Neural progenitor cell (in vitro differentiated cells): ENCODE measurements at places on chromosomes 3 and 15.

- peak; percentile 85 for DNase-seq
Measured at GRCh38 chr3:47578691-47579632, at the start of gene CSPG5. CSPG5 (minus strand) TSS chr3:47578865; CDS start chr3:47578693, 172 bp downstream.

DNA sequence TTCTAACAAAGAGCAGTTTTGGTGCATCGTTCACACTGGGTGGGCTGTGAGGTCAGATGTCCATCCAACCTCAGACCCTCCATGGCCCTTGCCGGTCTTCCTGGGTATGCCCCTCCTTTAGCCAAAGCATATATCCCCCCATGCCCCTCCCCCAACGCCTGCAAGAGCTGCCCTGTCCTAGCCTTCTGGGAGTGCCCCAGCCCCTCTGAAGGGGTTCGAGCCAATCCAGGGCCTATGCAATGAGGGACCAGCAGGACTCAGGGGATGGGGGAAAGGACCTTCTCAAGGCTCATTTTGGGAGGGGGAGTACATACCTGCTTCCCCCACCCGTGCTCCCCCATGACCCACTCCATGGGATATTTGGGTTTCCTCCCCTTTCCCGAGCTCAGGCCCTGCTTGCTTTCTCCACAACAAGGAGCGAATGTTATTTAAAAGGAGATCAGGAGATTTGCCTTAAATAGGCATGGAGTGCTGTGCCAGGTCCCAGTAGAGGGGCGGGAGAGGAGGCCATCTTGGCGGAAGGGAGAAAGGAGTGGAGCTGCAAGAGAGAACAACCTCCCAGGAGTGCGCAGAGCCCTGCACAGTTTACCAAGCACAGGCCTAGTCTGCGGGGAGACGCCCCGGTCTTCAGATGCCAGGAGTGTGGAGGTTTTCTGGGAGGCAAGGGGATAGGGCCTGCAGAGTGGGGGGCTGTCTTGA lies 18.2 kb downstream of the PIF1 start:
- DNase-seq = peak; percentile 51

DNA sequence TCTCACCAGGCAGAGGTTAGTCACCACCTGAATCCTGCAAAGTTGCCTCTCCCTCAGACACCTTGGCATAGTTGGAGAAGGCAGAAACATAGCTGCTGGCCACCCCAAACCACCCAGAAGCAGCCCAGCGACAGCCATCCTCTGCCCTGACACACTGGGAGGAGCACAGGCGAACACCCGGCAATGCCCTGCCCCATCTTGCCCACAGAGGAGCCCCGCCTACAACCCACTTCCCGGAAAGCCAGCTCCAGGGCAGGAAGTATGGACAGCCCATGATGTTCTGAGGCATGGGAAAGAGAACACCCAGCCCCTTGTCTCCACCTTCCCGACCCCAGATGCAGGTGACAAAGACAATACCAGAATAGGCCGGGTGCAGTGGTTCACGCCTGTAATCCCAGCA lies 12.6 kb upstream of the SHISA5 start:
- DNase-seq = no peak

DNA sequence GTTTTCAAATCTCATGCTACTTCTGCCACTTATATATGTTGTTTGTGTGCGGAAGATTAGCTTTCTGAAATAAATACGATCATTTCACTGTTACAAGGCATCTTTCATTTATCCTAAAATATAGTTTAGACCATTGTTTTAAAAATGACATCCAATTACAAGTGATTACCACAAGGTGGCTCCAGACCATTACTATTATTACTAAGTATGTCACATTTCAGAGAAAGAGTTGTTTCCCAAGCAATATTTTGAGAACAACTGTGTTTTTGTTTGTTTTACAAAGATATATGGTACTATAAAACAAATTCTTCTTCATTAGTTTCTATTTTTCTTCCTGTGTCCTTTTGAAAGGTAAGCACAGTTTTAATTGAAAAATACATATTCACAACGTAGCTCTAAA lies 136.0 kb upstream of the RAP2B start:
- DNase-seq = peak; percentile 34

GRCh38 chr3:30453360-30454039 lies 152.9 kb upstream of the TGFBR2 start:
- DNase-seq = no peak

- no peak for DNase-seq
Measured at GRCh38 chr15:52566889-52567288, 1.9 kb downstream of the ARPP19 start.

- DNase-seq = peak; percentile 49
Measured at GRCh38 chr3:42117175-42118008, 26.2 kb downstream of the TRAK1 start.

GRCh38 chr15:99681990-99682389 lies 51.2 kb downstream of the LYSMD4 start:
- DNase-seq = no peak

DNA sequence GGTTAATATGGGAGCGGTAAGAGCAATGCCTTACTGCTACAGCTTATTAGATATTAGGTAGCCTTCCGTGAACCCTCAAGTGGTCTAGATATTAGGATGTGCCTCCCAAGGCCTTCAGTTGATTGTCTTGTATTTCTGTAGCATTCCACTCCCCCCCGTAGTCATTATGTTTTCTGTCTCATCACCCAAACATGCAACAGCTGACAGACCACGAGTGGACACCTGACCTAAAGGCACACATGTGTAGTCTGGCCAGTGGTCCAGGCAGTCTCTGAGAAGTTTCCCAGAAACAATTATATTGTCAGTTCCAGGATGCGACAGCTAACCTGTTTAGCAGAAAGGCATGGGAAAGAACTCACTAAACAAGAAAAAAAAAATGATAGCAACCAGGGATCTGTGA lies 1000.9 kb downstream of the AGBL1 start:
- no peak for DNase-seq

DNA sequence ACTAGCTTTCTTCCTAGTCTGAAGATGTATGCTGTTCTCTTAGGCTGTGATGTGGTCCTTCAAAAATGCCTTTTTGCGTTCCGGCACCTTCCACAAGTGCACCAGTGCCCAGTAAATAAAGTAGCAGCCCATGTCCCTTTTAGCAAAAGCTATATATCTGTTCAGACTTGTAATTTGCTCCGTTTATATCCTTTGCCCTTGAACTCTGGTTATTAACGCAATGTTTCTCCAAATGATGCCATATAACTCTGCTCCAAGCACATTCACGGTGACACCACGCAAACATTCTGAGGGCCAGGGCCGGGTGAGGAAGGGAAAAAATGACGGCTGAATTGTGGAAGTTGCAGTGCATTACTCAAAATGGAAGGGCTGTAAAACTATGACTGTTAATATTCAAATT lies 1001.1 kb upstream of the NR2F2 start:
- DNase-seq = no peak

GRCh38 chr3:161221806-161222600 lies 892 bp downstream of the NMD3 start:
- DNase-seq = no peak

- no peak for DNase-seq
Measured at GRCh38 chr3:146581080-146581601, 24.0 kb downstream of the PLSCR5 start.

- no peak for DNase-seq
Measured at GRCh38 chr3:123508178-123508577, 59.3 kb upstream of the ADCY5 start.

DNA sequence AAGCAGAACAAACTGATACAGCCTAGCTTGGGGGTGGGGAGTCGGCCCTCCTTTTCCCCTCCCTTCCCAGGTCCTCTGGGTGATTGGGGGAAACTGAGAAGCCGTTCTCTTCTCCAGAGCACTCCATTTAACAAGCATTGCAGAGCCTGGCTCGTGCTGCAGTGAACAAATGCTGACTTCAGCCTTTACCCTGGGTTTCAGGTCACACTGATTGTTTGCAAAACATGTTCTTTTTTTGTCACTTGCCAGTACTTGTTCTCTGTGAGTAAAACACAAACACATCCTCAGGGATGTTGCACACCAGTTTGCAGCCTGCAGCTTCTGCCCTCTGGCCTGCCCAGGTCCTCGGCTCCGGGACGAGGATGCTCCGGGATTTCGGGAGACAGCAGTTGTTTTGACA lies 132.8 kb downstream of the PGPEP1L start:
- DNase-seq = peak; percentile 34

DNA sequence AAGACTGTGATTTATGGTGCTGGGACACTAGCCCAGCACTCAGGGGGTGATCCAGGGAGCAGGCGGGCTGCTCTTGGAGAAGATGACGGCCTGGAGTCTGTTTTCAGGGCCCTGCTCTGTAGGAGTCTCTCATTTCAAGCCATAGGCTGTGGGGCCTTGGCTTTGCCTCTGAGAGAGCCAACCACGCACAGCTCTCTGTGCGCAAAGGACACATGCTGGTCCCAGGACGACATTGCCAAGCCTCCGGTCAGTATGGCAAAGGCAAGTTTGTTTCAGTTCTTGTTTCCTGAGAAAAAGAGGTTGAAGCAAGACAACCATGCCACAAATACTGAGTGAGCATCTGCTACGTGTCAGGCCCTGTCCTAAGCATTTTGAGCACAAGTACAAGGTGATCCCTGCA lies 197.1 kb downstream of the EPHB1 start:
- DNase-seq = no peak

GRCh38 chr3:128062033-128062745 lies 10.0 kb downstream of the SEC61A1 start:
- no peak for DNase-seq

DNA sequence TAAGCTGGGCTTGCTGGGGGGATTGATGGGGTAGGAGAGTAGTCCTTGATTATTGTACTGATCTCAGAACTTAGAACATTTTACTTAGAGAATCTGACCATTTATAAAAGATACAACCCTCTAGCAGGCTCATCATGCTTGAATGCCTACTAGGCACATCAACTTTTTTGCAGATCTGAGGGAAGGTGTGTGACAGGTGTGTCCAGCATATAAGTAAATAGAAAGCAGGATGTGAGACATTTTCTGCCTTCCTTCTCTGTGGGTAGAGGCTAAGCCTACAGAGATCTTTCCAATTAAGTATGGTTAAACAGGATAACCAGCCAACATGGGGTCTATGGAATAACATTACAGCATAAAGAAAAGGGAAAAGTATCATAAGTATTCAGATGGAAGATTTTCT lies 159.1 kb downstream of the AKAP13 start:
- no peak for DNase-seq

DNA sequence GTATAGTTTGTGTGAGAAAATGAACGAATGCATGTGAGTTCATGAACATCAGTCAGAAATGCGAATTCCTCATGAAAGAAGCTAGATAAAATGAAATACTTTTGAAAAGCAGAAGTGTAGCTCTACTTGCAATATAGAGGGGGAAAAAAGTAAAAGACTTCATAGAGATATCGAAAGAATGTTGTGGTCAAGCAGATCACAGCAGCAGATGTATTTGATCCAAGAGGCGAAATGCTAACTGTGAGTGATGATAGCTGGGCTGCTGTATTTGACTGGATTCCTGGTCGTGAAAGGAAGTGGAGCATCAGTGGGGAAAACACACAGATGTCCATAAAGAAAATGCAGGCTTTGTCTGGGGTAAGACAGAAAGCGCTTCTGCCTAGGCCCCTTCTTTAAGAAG lies 112.4 kb downstream of the ADAMTSL3 start:
- no peak for DNase-seq

GRCh38 chr3:38829404-38829803 lies 13.4 kb upstream of the SCN10A start:
- DNase-seq = no peak

DNA sequence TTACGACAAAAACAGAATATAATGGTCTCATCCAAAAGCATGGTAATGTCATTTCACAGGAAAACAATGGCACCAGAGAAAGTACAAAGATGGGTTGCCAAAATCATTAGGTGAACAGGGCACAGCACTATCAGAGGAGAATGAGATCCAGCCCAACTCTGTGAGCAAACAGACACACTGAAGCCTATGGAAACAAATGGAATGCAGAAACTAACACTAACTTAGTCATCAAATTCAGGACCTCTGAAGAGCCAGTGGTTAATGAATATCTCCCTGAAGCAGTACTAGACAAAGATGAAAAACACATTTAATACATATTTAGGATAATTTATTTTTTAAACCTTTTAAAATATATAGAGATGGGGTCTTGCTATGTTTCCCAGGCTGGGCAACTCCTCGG lies 14.6 kb upstream of the RPS17 start:
- DNase-seq = no peak

- DNase-seq = no peak
Measured at GRCh38 chr3:86658876-86659275, 332.1 kb downstream of the VGLL3 start.

DNA sequence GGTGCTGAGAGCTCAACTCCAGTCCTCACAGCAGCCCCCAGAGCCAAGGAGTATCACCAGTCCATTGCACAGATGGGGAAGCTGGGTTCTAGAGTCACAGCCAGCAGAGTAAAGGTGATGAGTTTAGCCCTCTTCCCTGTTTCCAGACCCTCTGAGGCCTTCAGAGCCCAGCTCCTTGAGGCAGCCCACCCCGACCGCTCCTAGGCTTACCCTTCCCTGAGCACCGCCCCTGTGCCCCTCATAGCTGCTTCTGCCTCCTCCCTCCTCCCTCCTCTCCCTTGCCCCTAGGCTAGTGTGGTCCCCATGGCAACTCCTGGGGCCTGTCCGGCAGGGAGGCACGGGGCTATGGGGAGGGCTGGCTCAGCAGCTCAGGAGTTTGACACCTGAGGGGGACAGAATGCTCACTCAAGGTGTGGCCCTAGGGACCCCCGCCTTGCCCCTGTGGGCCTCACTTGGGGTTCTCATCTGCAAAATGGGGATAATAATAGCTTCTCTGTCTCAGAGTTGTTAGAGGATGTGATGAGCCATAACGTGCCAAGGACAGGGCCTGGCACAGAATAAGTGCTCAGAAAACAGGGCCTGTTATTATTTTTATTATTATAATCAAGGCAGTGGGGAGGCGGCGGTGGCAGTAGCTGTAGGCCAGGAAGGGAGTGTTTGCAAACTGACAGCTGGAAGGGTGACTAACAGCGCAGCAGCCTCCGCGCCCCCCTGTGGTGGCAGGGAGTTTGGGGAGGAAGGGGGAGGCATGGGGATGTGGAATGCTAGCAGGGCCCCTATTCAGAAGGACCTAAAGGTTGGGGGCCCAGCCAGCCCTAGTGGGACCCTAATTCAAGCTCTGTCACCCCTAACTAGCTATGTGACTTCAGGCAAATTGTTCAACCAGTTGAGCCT lies 11.5 kb downstream of the CSK start:
- no peak for DNase-seq

DNA sequence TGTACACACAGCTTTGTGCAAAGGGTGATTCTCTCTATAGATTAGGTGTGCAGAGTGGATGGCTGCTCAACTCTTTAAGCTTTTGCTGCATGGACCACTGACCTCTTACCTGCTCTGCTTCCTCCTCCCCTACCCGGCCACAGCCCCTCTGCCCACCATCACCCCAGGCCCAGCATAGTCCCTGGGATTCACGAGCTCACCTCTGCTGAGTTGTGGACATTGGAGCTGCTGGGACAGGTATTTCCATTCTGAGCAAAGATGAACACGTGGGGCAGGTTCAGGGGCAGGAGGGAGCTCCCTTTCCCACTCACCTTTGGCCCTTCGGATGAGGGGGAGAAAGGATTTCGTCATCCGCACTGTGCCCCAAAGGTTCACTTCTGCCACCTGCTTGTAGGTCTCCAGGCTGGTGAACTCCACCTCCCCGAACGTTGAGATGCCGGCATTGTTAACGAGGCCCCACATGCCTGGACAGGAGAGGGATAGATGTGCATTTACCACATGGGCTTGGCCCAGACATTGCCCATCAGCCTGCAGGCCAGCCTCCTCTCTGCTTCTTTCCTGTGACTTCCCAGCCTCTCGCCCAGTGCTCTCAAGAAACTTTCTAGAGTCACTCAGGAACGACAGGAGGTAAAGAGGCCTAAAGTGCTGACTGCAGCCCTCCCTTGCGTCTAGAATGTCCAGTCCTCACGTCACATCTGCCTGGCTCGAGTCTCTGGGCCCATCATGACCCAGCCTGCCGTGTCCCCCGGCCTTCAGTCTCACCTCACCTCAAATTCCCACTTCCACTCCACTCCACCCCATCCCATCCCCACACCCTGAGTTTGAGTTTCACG lies 41.6 kb downstream of the BDH1 start:
- DNase-seq = no peak

- DNase-seq = no peak
Measured at GRCh38 chr15:87940768-87941167, 315.8 kb downstream of the NTRK3 start.
